ENCODE measurements at places on chromosomes 3 and 15.

GRCh38 chr3:84039099-84039498 lies 919.7 kb upstream of the CADM2 start:
- no peak for DNase-seq

GRCh38 chr3:37214076-37214475 lies 39.7 kb upstream of the LRRFIP2 start:
- no peak for DNase-seq

GRCh38 chr3:11131371-11131770 lies 22.9 kb upstream of the HRH1 start:
- DNase-seq = no peak

DNA sequence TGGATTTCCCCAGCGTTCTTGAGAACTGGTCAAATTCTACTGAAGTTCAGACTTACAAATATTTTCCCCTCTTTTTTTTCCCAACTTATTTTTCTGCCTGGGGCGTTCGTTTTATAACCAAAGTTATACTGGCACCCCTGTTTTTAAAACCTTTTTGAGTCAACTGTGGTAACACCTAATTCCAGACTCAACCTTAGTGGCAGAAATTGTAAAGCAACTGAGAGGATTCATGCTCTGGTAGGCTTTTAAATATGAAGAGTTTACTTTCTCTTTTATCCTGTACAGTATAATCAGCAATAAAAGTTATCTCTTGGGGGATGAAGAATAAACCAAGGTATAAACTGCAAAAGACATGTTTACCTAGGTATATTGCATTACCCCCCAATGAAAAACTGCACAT lies 2.3 kb downstream of the IL5RA start:
- DNase-seq = no peak

GRCh38 chr15:62165104-62165792 lies at the start of gene C2CD4B:
C2CD4B (minus strand) TSS chr15:62165285; CDS start chr15:62164984, 301 bp downstream.
- peak; percentile 10 for DNase-seq

DNA sequence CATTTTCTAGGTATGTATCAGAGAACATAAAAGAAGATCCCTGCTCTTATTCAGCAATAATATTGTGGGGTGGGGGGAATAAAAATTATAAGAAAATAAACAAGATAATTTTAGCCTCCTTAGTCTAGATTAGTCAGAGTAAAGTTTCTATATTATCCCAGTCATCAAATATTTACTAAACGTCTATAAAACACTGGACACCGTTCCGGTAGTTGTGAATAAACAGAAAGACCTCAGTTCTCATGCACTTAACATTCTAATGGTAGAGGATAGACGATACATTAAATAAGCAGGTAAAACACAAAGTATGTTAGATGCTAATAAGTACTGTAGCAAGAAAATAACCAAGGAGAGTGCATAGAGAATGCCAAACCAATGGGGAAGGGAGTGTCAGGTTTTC lies 425.0 kb downstream of the GBE1 start:
- DNase-seq = no peak

DNA sequence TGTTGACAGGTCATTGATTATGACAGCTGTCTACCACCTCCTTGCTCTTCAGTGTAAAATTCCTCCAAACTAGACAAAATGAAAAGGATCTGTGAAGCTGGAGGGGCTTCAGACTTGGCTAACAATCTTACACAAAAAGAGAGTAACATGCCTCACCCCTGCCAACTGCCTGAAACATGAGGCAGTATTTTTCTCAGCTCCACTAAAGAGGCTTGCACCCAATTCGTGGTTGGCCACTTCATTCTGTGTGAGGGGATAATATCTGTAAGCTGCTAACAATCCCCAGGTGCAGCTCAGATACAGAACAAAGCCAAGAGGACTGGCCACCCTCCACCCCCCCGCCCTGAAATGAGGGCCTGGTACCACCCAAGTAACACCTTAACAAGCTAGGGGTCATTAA lies 2.8 kb downstream of the MB21D2 start:
- no peak for DNase-seq

GRCh38 chr3:13607821-13608597 lies 59.1 kb downstream of the FBLN2 start:
- DNase-seq = no peak
